HL-60 (cell line): ENCODE measurements at places on chromosomes 11 and 22.

- DNase-seq = no peak
Measured at GRCh38 chr11:61297341-61297740, 2.2 kb upstream of the VWCE start.

- DNase-seq = no peak
Measured at GRCh38 chr11:18699269-18699596, 654 bp downstream of the TMEM86A start.

- no peak for DNase-seq
Measured at GRCh38 chr11:85095239-85095638, 531.9 kb downstream of the DLG2 start.

- DNase-seq = no peak
Measured at GRCh38 chr11:30245621-30246020, 14.8 kb downstream of the FSHB start.

GRCh38 chr22:40720538-40721256 lies 41.4 kb downstream of the MCHR1 start:
- DNase-seq = no peak

DNA sequence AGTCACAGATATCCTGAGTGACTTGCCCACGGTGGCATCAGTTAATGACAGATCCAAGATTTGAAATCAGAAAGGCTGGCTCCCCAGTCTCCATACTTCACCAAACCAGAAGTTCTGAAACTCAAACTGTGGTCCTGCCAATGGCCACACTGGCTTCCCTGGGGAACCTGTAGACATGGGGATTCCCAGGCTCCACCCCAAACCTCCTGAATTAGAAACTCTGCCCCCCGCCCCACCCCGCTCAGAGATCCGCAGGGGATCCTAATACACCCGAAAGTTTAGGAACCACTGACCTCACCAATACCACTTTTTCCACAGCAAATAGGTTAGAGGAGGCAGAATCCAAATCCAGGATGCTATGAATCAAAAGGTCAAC lies 15.3 kb downstream of the RTN4RL2 start:
- DNase-seq = no peak

- DNase-seq = no peak
Measured at GRCh38 chr11:130216591-130217132, 57.1 kb downstream of the ST14 start.

DNA sequence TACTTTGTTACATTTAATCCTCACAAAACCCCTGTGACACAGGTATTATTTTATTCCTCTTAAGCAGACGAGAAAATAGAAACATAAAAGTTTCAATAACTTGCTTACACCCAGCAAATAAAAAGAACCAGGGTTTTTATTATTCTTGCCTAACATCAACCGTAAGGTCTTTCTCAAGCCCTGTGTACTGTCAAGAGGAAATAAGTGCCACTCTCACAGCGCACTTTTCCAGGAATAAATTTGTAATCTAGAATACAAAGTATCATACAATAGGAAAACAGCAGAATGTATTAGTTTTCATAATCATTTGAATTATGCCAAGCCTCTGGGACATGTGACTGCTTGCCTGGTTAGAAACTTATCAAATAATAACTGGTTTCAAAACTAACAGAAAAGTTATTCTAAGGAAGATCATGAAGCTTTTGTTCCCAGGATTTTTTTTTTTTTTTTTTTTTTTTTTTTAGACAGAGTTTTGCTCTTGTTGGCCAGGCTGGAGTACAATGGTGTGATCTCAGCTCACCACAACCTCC lies 7.4 kb downstream of the CCDC34 start:
- DNase-seq = no peak

DNA sequence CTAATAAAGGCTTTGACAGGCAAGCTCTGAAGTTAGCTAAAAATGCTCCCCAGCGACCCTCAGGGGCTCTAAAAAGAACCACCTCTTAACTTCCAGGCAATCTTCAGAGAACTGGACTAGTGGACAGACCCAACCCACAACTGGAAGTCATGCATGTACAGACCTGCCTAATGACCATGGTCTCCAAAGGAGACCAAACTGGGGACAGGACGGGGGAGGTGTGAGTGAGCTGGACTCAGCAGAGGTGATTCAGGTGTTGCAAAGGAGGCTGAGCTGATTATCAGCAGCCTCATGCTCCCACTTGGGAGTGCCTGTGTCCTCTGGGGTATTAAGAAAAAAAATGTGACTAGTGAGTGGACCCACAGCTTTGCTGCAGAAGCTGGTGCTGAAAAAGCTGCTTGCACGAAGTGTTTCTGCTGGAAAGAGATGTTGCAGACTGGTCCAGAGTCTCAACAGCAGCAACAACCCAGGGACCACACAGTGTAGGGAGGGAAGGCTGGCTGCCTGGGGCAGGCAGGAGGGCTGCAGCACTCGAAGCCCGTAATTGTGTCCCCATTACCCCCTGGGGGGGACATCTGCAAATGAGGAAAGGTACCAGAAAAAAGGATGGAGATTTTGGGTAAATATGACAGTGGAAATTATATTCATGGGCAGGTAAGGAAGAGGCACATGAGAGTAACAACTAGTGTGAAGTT lies 35.3 kb downstream of the PITPNB start:
- DNase-seq = no peak

DNA sequence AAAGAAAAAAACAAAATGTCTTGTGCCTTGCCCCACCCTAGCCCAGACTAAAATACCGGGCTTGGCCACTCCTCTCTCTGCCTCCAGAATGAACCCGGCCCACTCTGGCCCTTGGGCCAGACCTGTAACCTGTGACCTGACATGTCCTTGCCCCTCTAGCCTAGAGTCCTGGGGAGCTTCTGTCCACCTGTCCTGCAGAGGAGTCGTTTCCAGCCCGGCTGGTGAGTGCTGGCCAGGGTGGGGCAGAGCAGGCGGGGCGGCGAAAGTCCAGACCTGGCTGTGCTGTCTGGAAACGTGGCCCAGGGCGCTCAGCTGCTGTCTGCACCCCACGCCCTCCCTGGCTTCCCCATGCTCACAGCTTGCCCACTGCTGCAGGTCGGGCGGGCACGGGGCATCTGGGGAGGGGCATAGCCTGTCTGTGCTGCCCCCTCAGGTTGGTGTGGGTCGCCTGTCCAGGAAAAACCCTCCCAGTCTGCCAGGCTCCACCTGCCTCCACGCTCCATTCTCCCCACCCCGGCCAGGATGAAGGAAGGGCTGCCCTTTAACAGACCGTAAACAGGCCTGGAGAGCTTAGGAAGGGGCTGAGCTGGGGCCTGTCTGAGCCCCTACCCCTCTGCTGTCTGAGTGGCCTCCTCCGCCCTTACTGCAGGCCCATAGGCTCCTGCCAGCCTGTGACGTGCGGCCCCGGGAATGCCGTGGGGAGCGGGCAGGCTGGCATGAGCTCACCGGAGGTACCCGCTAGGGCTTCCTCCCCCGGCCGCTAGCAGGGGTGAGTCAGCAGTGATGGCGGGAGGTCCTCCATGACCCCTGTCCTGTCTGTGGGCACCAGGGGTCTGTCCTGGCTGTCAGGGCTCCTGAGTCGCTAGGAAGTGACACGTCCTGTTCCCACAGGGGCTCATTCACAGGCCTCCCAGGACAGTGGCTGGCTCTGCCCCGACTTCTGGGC lies 1.9 kb downstream of the CD151 start:
- no peak for DNase-seq

GRCh38 chr11:69685348-69685747 lies 10.2 kb upstream of the LTO1 start:
- no peak for DNase-seq
